NCI-H1417 treated with DMSO at 0.1 percent for 48 hours (cell line): ENCODE measurements at places on chromosomes 5 and 9.

GRCh38 chr9:89955144-89955543 lies 350.3 kb downstream of the GADD45G start:
- DNase-seq, result no peak

- DNase-seq, result no peak
Observed at GRCh38 chr5:151696470-151697061, 9.9 kb upstream of the SPARC start.

DNA sequence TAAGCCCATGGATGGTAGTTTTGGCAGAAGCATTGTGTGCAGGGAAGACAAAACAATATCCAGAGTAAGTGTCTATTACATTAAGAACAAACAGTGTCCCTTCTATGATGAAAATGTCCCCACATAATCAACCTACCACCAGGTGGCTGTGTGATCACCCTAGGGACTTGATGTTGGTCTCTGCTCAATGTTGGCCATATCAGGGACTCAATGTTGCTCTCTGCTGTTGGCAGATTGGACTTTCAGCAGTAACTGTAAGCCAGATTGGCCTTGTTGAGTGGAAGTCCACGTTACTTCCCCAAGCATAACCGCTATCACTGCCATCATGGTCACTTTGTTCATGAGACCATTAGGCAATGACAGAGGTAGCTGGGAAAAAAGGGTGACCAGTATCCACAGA lies 52.8 kb upstream of the PRSS3 start:
- no peak for DNase-seq

DNA sequence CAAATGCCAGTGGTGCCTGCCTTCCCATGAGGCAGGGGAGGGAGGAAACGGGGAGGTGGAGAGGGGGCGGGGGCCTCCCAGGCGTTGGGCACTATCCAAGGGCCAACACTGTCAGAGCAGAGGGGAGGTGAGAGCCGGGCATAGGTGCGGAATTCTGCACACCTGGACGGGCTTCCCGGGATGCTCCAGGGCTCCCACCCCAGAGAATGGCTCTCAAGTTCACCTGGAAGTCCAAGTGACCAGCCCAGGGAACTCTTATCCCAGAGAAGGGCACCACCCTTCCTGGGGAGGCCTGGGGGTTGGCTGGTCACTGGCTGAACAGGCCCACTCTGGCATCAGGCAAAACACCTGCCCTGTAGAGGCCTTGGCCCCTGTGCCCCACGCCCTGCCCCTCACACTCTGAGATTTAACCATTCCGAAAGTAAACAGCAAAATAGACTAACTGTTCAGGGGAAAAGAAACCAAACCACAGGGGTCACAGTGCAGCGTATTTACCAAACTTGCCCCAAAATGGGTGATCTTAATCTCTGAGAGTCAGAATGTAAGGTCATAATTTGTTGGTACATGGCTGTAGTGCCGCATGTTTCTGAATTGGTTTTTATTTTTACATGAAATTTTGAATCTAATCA lies 2.7 kb downstream of the CSF2 start:
- DNase-seq, result no peak

GRCh38 chr5:123414974-123415373 lies 8.2 kb downstream of the CEP120 start:
- DNase-seq, result no peak

- DNase-seq, result no peak
Observed at GRCh38 chr5:111706345-111706744, 50.6 kb downstream of the NREP start.

- no peak for DNase-seq
Observed at GRCh38 chr5:91315701-91316100, 67.4 kb downstream of the ARRDC3 start.

DNA sequence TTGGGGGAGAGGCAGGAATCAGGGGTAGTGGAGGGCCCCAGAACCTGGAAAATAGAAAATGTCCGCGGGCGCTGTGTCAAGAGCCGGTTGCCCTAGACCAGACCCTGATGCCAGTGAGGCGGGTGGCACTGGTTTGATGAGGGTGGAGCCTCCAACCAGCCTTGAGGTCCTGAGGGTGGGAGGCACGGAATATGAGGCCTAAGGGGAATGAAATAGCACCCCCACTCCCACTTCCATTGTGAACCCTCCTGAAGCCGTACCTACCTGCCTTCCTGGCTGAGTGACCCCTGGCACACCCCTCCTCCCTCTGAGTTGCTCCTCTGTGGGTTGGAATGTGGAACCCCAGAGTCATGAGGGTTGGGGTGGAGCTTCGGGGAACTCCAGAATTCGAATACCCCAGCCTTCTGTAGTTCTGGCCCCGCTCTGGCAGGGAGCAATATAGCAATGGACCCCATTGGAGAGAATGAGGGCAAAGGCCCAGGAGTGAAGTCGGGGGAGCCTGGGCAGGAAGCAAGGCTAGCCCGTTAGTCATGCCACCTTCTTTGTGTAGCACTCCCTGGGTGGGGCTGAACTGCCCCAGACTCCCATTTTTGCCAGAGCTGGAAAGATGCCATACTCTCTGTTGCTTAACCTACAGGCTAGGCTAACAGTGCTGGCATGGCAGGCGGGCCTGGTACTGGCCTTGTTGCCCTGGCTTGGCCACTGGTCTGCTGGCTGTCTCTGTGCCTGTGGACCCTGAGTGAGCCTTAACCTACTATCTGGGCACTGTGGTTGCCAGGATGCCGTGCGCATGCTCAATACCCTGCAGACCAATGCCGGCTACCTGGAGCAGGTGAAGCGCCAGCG lies 1.0 kb downstream of the FPGS start:
- no peak for DNase-seq

DNA sequence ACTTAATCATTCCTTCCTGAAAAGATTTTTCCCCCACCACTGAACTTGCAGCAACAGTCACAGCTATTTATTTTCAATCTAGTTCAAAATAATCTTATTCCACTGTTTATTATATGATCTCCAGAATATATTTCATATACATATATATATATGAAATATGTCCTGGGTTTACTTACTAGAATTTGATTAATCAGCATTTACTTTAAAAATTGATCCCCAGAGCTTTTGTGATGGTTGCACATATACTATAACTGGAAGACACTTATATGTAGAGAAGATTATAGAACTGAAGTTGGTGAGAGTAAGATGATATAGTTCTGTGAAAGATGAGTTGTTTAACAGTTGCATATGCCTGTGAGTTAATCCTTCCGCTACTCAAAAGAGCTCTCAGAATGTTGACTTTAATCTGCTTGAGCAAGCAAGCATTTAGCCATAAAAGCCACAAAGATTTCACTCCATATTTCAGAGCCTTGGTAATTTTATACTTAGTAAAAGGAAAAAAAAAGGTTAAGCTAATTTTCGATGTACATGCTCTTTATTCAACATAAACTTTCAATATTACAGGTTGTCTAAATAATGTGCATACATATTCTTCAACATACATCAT lies 399.3 kb upstream of the CDH9 start:
- DNase-seq, result no peak

DNA sequence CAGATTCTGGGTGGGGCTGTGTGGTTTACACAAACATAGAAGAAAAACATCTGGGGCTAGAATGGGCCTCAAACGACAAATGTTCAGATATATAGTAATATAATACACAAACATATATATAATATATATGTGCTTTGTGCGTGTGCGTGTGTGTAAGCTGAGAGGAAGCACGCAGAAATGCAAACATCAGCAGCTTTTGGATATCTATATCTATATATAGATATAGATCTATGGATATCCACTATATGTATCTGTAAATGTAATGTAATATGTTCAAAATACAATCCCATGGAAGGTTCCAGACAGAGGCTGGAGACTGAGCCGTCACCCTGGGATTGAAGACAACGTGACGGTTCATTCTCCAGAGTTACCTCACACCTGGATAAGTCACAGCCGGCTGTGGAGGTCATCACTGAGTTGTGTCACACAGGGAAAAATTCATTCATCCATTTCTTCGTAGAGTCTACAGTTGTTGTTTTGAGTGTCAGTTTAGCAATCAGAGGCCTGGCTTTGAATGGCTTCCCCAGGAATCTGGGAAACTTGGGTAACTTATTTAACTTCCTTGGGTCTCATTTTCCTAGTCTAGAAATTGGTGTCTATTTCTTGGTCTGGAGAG lies 123.0 kb upstream of the CPEB4 start:
- no peak for DNase-seq

DNA sequence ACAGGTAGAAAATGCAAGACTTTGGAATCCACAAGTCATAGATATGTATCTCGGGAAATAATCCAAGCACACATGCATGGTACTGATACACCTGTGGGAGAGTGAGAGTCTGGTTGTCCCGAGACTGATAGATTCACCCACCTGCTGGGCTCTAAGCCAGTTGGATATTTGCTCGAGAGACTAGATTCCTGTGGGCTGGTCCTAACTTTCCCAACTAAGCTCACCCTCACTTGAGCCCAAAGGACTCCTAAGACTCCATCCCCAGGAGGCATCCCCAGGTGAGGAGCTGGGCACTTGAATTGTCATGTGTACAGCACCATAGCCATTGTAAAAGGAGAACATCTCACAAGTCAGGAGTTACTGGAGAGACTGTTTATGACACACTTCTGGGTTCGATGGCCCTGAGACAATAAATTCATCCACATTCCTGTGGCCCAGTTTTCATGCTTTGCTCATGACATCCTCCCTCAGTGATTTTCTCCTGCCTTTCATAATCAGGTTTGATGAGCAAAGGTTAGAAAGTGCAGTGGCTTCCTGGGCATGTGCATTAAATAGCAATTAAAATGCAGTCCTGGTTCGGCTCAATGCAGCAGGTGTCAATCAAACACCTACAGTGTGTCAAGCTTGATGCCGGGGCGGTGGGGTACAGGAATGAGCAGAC lies 18.1 kb downstream of the SLC1A1 start:
- no peak for DNase-seq

DNA sequence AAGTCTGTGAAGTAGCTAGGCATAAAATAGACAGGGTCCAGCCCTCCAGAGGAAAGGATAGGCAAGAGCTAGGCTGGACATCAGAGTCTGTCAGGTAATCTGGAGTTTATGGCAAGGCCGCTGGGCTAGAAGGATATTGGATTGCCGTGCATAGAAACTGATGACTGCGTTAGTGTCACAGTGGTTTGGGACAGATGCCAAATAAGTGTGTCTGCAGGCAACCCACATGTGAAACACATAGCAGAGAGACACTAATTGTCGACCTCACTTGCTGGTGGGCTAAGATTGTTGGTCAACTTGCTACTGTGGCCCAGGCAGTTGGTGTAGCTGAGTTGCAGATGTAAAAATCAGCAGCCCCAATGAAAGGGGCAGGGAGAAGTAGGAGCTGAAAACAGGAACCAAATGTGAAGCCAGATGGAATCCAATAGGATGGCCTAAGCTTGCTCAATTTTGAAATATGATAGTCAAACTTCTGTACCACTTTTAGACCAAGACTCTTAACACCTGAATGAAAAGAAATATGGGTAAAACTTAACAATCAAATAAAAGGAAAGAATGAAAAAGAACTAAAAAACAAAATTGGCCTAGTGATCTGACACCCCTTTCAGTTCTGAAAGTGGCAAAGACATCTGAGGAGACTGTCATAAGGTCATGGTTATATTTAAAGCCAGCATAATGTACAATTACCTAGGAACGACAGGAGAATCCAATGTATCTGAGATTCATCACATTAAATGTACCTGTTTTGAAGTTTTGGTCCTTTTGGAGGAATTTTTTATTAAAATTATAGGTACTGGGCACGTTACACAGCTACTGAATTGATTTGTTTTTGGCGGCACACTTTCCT lies 243.3 kb upstream of the ACTBL2 start:
- no peak for DNase-seq

DNA sequence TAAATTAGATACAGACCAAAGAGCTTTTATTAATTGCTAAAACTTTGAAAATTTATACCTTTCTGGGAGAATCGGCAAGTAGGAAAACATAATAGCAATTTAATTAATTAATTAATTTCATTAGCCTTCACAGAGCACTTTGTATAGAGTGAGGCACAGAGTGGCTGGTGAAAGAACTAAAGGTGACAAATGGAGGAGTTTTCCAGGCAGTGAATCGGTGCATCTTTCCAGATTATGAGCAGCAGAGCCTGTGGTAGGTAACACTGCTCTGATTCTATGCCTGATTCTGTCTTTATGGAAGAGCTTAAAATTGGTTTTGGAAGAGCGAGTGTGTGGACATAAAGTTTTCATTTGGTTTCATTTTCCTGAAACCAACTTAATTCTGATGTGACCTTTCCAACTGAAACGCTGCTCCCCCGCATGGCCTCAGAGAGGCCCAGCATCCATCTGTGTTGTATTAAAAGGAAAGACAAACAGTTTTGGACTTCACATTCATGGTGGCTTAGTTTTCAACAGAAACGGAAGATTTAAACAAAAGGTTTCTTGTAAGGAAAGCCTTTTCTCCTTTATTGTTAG lies 188.9 kb upstream of the RPS23 start:
- DNase-seq, result no peak

DNA sequence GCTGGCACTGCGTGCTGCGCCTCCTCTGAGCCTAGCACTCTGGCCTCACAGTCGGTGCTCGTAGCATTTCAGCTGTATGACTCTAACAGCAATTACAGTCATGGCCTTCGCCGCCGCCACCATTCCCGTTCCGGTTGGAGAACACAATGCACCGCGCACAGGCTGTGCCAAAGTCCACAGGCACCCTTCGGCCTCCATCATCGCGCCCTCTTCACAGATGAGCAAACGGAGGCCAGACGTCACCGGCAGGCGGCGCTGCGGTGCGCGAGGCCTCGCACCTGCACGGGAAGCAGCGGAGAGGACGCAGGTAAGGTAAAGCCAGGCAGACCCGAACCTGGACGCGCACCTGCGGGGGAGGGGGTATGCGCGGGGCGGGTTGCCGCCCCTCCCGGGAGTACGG lies 128.9 kb downstream of the BARX1 start:
- no peak for DNase-seq

- no peak for DNase-seq
Observed at GRCh38 chr5:124644138-124644537, 102.3 kb downstream of the ZNF608 start.

DNA sequence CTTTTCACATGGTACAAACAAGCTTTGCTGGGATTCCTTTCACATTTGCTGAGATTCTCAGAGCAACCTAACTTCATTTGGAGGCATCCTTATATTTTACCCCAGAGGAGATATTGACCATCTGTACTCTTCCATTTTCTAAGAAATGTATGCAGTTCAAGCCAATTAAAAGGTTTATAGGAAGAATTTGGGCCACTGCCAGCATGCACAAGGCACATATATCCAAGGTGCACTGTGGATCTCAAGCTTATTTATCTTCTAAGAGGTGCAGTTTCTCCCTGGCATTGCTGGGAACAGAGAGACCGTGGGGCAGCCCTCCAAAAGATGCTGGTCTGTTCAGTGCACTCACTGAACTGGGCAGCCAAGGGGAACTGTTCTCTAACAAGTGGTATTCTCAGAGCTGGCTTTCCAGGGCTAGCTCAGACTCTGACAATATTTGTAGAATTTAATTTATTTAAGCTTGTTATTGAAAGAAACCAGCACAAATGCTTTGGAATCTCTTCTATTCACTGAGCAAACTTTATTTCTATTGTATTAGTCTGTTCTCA lies 213.3 kb downstream of the TENT4A start:
- no peak for DNase-seq

- no peak for DNase-seq
Observed at GRCh38 chr5:140372971-140373487, 13.0 kb downstream of the SLC4A9 start.
